Large intestine (tissue), 12 donors: ENCODE measurements at places on chromosomes 2 and 18. TPM values are rescaled to one million over a fixed set of nuclear protein-coding genes. Genes with fewer than 3 reads are reported as not detected.

The CFC1 gene
- 3.7 TPM for polyA plus RNA-seq

The GREB1 gene
- polyA plus RNA-seq: 2.6 TPM

The SNRNP27 gene
- polyA plus RNA-seq: 47.7 TPM

DNA sequence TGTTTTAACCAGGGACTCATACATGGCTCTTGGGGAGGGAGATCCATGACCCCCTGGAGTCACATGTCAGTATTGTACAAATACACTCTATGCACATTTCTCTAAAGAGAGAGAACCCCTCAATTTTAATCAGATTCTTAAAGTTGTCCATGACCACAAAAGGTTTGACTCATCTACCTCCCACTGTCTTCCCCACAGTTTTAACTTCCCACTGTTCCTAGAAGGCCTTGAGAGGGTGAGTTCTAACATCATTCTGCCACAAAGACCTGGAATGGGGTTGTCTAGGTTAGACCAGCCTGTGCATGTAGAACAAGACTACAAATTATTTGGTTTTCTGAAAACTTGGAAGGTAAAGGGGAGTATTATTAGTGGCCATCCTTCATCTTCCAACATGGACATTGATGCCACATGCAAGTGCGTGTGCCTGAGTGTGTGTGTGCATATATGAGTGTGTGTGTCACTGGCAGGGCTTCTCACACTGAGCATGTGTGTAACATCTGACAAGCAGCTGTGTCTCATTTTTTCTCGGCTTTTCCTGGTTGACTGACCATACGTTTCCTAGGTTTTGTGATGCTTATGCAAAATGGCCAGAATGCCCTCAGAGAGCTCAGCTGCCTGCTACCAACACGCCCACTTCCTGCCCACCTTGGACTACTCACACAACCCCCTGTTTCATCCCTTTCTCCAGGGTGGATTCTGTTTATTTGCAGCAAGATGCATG is 94.6 kb upstream of the LGALSL start:
- no peak for DNase-seq
